Epithelial cell of umbilical artery (primary cell): ENCODE measurements at places on chromosomes 3 and 15. TPM values are rescaled to one million over a fixed set of nuclear protein-coding genes. Genes with fewer than 3 reads are reported as not detected.

The RTP4 gene
- total RNA-seq = 0.61 TPM in 1 of 2 replicates, not detected in the other

The COPB2 gene
- 216 and 226 TPM in 2 replicates for total RNA-seq

The P4HTM gene
- 25.0 and 28.9 TPM in 2 replicates for total RNA-seq

The BCHE gene
- 12.0 and 36.5 TPM in 2 replicates for total RNA-seq
